Hematopoietic multipotent progenitor cell treated with erythropoietin and hydrocortisone succinate and interleukin-3 and kit ligand, for 15 days (in vitro differentiated cells): ENCODE measurements at places on chromosomes 5 and 9.
A peak's percentile ranks its signal among the peaks of the same experiment; 100 is the strongest.

- DNase-seq = no peak
Observed at GRCh38 chr5:169299191-169299662, 1.7 kb downstream of the SLIT3 start.

- DNase-seq = no peak
Observed at GRCh38 chr5:91328743-91329142, 54.4 kb downstream of the ARRDC3 start.

DNA sequence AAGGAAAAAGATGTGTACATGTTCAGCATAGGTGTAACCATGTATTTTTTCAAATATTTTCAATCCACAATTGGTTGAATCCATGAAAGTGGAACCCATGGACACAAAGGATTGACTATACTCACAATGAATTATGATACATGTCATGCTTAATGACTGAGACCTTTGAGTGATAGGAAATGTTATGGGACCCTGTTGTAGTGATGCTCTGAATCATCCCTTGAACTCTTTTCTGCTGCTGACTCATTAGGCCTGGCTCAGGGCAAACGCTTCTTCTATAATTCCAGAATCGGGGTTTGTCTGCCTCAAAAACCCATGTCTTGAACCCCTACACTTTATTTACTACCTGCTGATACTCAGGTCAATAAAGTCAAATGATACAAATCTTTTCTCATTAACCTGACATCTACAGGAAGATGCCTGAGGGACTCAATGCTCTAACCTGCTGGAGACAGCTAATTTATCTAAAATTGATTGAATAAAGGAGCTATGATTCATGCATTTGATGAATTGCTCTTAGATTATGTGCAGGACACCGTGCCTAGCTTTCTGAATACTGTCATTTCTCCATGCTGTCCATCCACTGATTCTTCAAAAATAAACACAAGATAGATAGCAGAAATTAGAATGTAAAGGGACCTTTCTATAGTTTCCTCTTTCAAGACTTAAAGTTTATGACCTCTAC is 260.1 kb downstream of the PRELID2 start:
- no peak for DNase-seq

- DNase-seq = no peak
Observed at GRCh38 chr9:14051419-14051818, 262.5 kb downstream of the NFIB start.

DNA sequence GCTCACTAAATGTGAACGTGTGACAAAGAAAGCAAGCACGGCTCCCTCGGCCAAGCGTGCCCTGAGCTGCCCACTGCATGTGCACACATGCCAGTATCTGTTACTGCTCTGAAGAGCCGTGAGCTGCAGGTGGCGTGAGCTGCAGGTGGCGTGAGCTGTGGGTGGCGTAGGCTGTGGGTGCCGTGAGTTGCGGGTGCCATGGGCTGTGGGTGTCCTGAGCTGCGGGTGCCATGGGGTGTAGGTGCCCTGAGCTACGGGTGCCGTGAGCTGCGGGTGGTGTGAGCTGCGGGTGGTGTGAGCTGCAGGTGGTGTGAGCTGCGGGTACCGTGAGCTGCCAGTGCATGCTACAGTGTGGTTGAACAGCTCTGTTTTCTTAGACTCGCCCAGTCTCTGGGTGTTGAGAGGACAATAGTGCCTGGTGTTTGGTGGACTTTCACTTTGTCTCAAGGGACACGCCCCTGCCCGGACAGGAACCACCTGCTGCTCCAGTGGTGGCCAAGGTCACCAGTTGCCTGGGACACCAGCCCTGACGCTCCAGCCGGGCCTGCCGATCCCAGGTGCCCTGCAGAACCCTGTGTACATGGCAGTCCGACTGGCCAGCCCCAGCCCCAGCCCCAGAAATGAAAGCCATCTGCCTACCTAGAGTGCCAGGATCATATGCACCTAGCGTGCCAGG is 6.7 kb downstream of the CCDC187 start:
- no peak for DNase-seq

- DNase-seq = no peak
Observed at GRCh38 chr9:33638391-33638915, 114.4 kb downstream of the ANKRD18B start.

DNA sequence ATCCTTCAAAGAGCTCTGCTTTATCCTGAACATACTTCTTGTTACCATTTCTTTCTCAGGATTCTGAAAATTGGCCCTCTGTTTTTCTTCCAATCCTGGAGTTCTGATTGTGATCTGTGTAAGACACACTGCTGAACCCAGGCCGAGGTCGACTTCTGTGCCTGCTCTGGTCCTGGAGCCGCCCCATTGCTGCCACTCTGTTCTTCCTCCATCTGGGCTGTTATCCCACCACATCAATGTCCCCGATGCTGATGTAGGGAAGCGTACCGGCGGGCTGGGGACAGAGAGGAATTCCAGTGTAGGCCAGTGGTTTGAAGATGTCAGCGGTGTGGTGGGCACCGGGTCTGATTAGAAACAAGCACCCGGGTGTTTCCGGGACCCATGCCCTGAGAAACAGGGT is 102.5 kb downstream of the LIFR start:
- DNase-seq = no peak

DNA sequence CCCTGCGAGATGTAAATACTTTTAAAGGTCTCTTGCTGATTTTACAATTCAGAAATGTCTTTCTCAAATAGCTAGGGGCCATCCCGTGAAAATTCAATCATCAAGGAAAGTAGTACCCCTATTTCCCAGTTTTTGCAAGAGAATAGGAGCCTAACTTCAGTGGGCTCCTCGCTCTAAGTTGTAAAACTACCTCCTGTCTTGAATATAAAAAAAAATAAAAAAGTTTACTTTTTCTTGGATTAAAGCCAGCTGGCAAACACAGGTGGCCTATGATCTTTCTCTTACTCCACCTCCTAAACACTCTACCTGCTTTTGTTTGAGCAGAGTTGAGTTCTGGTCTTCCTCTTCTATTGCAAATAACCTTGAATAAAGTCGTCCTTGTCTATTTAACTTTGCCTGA is 79.4 kb downstream of the SLCO4C1 start:
- DNase-seq = no peak

GRCh38 chr9:123338710-123339665 is 17.0 kb upstream of the CRB2 start:
- peak; percentile 92 for DNase-seq

GRCh38 chr5:758698-759053 is 25.9 kb downstream of the ZDHHC11B start:
- DNase-seq = no peak

DNA sequence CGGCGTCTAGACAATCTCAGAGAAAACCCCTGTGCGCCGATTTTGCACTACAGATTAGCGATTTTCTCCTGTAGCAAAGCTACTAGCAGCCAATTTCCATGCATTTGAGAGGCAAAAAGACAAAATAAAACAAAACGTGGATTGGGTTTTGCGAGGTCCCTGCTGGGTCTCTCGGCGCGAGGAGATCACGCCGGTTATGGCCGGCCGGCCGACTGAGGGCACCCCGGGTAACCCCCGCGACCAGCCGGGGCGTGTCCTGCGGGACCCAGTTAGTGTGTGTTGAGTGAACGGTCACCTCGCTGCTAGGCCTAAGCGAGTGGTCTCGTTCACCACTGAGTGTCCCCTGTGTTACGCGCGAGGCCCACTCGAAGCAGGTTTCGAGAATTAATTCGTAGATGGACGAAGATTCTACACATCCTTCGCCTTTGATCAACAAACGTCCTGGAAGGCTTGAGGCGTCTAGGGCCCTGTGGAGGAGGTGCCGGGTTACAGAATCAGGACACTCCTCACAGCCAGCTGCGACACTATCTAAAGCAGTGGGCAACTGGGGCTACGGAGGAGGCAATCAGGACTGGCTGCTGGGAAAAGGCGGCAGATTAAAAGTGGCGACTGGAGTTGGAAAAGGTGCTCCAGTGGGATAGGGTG is 764 bp upstream of the VDAC1 start:
- DNase-seq = no peak

DNA sequence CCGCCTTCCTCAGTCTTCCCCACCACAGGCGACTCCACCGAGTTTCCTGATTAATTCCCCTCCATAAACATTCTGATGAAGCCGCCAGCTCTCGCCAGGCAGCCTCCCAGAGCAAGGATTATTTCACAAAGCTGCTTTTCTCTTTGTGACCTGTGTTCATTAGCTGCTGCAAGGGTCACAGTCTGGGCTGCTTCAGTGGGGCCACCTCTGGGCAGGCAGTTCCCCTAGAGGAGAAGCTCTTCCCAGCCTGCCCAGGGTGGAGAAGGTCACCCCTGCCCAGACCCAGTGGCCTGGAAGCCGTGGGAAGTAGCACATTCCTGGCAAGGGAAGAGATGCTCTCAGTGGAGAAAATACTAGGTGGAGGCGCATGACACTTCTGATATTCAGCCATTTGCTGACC is 58.4 kb upstream of the RAPGEF1 start:
- DNase-seq = no peak

- DNase-seq = no peak
Observed at GRCh38 chr5:83055166-83055565, 22.0 kb downstream of the TMEM167A start.

DNA sequence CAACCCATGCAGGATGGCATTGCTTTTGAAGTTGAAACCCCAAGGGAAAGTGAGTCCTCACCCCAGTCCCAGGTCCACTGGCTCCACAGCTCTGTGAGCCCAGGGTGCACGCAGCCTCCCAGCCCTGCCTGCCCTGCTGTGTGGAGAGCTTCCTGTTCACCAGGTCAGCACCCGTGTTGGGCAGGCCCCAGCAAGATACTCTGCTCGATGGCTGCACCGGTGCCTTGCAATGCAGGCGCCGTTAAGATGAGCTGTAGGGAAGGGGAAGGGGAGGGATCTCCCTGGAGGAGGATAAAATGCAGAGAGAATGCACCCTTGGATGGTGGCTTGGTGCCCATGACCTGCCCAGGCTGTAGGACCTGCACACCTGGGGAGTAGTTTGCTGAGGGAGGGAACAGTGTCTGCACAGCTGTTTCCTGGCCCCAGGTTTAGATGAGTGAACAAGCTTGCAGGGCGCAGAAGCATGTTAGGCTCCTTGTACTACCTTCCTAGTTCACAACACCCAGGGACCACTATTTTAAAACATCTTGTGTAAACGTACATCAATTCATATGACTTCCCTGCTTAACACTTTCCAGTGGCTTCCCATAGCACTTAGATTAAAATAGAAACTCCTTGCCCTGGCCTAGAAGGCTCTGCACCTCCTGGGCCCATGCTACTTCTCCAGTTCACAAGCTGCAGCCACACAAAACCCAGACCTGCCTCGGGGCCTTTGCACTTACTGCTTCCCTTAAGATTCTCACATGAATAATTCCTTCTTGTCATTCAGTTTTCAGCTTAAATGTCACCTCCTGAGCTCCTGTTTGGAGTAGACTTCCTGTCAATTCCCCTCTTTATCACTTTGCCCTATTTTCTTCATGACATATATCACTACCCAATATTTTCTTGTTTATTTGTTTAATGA is 19.6 kb downstream of the FAT2 start:
- DNase-seq = no peak

GRCh38 chr5:112692472-112692871 is 45.2 kb upstream of the APC start:
- DNase-seq = no peak

GRCh38 chr9:16693616-16694015 is 176.9 kb downstream of the BNC2 start:
- DNase-seq = no peak

- peak; percentile 52 for DNase-seq
Observed at GRCh38 chr9:130689937-130690700, 3.5 kb upstream of the EXOSC2 start.

- no peak for DNase-seq
Observed at GRCh38 chr5:144468571-144468970, 297.9 kb downstream of the KCTD16 start.

DNA sequence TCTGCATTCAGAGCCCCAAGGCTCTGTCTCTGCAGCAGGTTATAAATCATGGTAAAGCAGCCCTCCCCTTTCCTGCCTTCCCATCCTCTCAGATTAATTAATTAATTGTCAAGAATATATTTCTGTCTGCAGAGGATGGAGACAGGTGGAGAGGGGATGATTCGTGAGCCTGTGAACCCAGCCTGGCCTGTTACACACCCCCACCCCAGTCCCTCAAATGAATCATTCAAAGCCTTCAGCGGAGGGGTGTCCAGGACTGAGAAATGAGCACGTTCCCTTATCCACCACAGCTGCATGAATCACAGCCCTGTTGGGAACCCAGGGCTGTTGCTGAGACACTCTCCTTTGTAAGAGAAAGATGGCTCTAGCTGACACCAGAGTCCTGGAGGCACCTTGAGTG is 56.0 kb downstream of the NIPAL4 start:
- DNase-seq = no peak

DNA sequence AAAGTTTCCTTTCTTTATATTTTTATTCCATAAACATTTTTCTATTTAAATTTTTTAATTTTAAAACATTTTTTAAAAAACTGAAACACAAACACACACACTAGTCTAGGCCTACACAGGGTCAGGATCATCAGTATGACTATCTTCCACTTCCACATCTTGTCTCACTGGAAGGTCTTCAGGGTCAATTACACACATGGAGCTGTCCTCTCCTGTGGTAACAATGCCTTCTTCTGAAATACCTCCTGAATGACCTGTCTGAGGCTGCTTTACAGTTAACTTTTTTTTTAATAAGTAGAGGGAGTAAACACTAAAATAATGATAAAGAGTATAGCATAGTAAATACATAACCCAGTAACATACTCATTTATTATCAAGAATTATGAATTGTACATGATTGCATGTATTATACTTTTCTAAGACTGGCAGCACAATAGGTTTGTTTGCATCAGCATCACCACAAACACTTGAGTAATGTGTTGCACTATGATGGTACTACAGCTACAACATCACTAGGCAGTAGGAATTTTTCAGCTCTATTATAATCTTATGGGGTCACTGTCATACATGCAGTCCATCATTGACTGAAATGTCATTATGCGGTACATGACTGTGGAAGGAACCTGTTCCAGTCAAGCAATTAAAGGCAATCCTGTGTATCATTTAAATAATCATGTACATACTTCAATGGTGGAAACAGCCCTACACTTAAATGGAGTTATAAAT is 17.4 kb upstream of the CEP120 start:
- no peak for DNase-seq

- DNase-seq = no peak
Observed at GRCh38 chr5:140083120-140083519, 30.8 kb upstream of the PURA start.
